ENCODE measurements at places on chromosomes 5 and 9.

DNA sequence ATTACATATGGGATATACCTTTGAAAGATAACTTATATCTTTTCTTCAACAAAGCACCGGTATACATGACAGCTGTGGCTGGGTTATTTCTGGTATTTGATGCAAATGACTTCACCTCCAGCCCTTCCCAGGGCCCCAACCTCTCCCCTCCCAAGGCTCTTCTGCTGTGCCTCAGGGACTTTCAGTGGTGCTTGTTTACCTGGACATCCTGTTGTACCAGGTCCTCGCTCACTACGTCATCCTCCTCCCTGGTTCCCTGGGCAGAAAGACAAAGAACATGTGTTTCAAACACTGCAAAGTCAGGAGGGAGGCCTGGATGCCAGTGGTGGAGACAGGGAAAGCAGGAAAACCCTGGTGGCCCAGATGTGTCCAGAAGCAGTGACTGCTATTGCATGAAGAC is 23.4 kb downstream of the ANXA6 start:
- no peak for DNase-seq

DNA sequence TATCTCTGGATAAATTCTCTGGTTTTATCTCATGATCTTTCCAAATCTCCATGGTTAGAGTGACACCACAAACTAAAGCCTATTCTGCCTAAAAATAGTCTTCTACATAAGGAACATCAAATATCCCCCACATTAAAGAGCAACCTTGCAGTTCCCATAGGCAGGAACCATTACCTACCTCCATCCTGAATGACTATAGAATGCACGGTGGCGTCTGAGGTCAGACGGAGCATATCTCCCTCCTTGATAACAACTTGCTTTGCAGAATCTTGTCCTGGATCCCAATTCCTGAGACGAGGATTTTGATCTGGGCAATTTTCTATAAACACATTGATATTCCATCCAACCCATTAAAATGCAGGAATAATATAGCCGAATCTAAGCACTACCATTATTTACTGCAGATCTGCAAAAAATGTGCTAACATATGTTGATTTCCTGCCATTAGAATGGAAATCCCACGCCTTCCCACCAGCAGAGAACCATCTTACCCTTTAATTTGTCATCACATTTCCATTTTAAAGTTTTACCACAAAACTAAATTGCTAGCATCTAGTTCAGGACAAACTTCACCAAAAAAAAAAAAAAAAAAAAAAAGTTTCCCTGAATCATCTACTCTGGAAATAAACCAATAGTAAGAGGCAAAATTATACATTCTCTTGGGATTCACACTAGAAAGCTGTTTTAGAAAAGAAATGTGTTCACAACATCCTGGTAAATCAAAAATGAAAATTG is 22.1 kb downstream of the CEMIP2 start:
- no peak for DNase-seq

- no peak for DNase-seq
Measured at GRCh38 chr9:23552876-23553601, 273.0 kb downstream of the ELAVL2 start.

DNA sequence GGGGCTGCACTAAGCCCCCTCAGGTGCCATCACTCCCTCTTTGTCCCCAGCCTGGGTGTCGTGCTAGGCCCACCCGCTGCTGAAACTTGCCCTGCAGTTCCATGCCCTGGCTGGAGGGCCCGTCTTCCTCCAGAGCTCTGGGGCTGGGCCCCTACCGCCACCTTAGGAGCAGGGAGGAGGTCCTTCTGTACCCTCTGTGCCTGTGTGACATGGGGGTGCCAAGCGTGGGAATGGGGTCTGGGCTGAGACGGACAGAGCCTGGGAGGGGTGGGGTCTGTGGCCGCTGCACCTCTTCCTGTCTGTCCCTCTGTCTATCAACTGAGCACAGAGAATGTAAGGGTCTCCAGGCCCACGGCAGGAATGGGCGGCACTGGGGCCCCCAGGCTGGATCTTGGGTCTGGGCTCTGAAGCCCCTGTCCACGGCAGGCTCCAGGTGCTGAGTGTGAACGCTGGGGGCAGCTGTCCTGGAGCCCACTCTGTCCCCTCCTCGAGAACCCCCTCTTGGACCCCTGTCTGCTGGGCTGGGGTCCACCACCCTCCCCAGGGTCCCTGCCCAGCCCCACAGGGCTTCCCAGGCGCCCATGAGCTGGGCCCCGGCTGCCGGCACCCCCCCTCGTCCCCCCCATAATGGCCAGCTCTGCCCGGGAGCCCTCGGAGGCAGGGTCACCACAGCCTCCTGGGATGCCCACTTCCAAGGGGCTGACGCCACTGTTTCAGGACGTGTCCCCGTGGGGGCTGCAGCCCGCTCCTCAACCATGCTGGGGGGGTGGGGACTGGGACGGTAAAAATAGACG is 15.8 kb upstream of the NRARP start:
- no peak for DNase-seq

DNA sequence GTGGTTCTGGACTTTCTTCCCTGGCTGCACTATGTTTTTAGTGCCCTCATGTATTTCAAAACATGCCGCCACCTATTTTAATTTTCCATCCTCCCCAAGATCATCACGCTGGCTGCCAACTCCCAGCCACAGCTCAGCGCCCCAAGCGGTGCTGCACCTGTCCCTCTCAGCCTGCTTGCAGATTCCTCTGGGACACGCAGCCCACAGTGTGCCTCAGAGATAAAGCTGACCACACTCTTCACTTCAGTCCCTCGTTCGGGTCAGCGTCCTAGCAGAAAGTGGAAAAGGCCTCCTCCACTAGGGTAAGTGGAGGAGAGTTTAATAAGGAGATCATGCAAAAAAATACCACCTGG is 56.2 kb upstream of the CKS2 start:
- no peak for DNase-seq

GRCh38 chr5:10600626-10601245 is 36.9 kb downstream of the ANKRD33B start:
- no peak for DNase-seq

DNA sequence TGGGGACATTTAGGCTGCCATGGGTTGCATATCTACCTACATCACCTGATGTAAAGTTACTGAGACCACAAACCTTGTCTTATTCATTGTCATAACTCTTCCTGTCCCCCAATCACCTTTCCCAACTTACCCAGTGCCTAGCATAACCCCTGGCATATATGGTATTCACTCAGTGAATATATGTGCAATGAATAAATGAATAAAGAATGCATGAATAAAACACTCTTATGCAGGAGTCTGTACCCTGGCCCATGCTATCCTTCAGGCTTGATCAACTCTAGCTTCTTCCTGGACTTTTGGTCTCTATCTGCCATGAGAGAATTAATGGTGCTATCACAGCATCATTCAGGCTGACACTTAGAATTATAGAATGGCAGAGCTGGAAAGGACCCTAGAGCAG is 285.2 kb downstream of the SMARCA2 start:
- DNase-seq: no peak

GRCh38 chr5:39475881-39476842 is 51.4 kb upstream of the DAB2 start:
- DNase-seq: no peak

- no peak for DNase-seq
Measured at GRCh38 chr5:6493681-6494454, 45.2 kb downstream of the UBE2QL1 start.

GRCh38 chr5:9497347-9497746 is 48.5 kb downstream of the SEMA5A start:
- DNase-seq: no peak

- DNase-seq: no peak
Measured at GRCh38 chr5:104815212-104815611, 1252.6 kb upstream of the NUDT12 start.

DNA sequence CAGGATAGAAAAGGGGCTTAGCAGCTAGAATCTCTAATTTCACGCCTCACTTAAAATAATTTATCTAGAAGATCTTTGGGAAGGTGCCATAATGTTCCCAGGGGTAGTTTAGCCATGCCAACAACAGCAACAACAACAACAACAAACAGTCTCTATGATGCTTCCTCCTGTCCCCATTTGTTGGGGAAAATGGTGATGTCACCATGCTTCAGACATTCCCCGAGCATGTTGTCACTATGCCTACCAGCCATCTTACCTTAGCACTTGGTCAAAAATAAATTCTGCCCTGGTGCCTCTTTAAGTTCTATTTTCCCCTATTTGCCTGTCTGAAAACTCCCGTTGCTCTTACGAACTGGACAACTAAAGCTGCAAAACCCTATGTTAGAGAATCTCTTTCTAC is 76.6 kb downstream of the KCNN2 start:
- no peak for DNase-seq

DNA sequence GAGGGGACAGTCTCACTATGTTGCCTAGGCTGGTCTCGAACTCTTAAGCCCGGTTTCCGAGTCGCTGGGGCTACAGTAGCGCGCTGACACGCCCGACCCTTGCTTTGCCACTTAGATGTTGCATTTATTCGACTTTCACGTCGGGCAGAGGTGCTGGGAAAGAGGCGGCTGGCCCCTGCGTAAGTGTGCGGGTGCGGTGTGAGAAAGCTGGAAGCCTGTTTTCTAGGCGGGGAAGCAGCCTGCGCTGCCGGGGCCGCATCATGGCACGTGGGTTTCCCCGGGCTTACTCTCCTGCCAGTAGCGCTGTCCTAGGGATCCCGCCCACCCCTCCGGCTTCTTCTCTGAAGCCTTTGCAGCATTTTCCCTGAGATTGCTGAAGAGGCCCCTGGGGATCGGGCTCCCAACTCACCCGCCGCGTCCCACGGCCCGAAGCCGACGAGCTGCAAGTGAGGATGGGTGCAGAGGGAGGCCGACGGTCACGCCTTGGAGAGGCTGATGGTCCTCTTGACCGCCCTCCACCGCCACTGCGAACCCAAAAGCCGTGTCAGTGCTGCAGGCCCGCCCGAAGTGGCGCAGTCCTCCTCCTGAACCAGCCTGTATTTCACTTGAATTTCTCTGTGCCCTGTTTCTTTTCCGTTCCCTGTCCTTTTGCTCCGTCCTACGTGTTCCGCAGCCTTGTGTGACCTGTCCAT is 5.8 kb upstream of the TRIM41 start:
- no peak for DNase-seq

DNA sequence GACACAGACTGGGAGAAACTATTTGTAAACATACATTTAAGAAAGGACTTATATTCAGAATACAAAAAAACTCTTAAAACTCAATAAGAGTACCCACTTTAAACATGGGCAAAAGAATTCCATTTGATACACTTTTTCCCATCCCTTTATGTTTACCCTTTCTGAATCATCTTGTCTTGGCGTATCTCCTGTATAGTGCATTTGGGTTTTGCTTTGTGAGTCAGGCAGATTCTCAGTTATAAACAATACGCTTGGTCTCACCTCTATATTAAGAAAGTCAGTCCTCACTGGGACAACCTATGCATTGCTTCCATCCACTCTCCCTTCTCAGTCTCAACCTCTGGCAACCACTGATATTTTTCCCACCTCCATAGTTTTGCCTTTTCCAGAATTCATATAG is 27.3 kb upstream of the ADAMTS6 start:
- no peak for DNase-seq

DNA sequence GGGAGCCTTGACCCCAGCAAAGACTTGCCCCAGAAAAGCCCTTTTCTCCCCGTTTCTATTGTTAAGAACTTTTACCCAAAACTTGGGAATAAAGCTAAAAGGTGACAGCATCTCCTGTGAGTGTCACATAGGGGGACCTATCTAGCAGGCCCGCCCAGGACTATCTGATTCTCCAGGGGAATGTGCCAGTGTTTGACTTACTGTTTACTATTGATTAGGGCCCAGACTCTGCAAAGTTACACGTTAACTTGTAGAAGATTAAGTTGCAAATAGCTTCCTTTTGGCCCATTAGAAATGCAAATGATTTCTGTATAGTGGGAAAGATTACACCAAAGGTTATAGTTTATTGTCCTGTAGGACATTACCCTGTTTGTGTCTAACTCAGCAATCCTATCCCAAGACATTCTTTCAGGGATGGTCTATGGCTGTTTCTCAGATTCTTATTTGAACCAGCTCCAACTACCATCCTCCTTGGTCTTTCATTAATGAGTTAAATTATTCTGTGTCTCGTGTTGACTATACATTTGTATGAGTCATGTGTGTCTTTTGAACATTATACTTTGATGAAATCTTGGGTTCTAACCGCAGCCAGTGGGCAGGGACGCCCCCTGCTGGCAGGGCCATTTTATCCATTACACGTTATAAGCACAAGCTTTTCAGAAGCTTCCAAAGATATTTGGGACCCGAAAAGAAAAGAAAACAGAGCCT is 60.7 kb downstream of the HRH2 start:
- peak; percentile 38 for DNase-seq

DNA sequence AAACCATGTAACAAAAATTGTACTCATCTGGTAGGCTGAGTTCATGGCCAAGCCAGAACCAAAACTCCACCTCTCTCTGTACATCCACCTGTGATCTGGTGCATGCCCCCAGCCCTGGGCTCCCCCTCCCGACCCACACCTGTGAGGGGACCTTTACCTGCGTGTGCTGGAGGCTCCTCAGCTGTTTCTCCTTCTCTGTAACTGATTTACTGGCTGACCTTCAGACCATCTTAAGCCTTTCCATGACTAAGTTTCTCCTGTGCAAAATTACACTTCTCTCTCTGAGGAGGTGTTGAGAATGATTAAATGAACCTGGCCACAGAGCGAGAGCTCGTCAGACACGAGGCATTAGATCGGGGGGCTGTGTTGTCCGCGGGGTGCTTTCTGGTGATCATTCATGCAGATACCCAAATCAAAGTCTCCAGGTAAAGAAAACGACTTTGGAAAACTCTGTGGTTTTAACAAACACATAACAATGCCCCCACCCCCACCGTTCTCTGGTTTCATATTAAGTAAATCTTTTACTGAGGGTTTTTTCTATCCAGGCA is 136.4 kb downstream of the SEMA5A start:
- DNase-seq: no peak

DNA sequence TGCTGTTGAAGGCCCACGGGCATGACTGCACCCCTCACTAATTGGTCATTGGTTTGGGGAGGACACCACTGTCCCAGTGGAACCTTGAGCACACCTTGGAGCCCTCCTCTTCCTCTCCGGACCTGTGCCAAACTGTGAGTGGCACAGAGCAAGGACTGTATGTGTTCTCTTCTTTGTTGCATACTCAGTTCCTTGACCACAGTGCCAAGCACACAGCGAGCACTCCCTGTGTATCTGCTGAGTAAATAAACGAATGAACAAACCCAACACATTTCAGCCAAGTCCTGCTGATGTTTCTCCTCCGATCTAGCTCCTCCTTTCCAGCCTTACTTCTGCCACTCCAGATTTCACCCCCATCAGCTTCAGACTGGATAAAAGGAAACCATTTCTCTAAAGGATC is 2.7 kb upstream of the TRIM52 start:
- DNase-seq: no peak

- no peak for DNase-seq
Measured at GRCh38 chr5:960551-960950, 48.1 kb upstream of the NKD2 start.

DNA sequence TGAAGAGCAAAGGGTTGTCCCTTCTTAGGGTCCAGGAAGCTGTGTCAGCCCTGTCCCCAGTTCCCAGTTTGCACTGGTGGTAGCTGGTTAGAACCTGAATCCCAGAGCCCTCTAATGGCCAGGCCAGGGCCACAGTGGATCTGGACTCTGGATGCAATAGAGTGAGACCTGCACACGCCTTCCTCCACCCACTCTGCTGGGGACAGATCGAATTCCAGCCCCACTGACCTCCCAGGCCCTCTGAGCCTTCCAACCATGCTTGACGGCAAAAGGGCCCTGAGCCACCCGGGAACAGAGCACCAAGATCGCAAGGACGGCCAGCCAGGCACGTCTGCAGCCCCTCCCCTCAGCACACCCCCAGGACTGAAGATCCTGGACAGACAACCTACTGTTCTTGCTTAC is 23.7 kb downstream of the NAIF1 start:
- DNase-seq: no peak

All from activated naive CD4-positive, alpha-beta T cell (primary cell).